ENCODE measurements at places on chromosomes 3 and 15.

GRCh38 chr3:53154881-53155285, 6.1 kb upstream of the PRKCD start:
- no peak for DNase-seq

- no peak for DNase-seq
Observed at GRCh38 chr3:76985645-76986044, 54.3 kb upstream of the ROBO2 start.

GRCh38 chr15:95610945-95611344, 719.6 kb upstream of the NR2F2 start:
- no peak for DNase-seq

DNA sequence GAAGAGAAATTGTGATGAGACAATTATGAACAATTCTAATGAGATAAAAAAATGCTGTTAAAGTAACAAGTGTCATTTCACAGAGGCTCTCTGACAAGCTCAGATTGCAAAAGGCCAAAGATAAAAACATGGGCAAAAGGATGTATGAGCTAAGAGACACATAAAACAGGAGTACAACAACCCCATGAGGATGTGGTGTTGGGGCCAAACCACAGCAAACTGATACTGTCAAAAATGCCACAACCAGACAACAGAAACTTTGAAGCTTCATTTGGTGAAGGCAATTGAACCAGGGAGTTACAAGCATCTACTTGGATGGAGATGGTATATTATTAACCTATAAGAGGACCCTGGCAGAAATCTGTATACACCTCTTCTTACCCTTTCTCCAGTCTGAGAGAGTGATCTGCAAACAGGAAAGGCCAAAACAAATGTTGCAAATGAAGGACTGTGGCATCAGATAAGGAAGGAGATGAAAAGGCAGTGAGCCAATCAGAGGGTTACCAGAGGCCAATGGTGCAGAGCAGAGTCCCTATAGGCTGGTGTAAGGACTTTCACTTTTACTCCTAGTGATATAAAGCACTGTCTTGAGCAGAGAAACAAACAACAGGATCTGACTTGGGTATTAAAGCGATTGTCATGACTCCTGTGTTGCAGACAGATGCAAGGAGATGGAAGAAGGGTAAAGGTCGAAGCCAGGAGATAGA, 659.0 kb downstream of the NTRK3 start:
- no peak for DNase-seq

- no peak for DNase-seq
Observed at GRCh38 chr15:74954515-74954914, 2.1 kb downstream of the RPP25 start.

- DNase-seq: no peak
Observed at GRCh38 chr3:30986551-30986950, 92.1 kb upstream of the GADL1 start.

GRCh38 chr3:112460519-112461195, 38.6 kb downstream of the BTLA start:
- no peak for DNase-seq

DNA sequence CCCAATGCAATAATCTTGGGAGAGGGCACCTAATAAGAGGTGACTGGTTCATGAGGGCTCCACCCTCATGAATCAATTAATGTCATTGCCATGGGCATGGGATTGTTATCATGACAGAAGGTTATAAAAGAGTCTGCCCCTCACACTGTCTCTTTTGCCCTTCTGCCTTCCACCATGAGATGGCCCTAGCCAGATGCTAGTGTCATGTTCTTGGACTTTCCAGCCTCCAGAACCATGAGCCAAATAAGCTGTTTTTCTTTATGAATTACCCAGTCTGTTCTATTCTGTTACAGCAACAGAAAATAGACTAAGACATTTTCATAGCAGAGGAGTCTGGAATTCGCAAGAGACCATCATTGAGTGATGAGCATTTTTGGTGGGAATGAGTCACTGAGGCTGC, 16.0 kb upstream of the RAD18 start:
- no peak for DNase-seq

DNA sequence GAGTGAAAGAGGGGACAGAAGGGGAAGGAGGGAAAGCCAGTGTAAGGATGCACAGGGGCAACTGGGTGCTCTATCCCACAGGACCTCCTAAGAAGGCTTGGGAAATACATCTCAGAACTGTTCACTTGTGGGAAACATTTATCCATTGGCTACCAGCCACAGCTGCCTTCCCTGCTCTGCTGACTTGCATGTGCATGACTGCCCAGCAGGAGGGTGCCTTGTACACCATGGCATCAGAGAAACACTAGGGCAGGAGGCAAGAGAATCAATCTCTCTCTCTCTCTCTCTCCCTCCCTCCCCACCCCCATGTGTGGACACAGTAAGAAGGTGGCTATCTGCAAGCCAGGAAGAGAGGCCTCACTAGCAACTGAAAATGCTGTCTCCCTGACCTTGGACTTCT, 62.9 kb upstream of the ZBTB38 start:
- DNase-seq: no peak

- DNase-seq: no peak
Observed at GRCh38 chr3:100075851-100076730, 38.2 kb downstream of the FILIP1L start.

GRCh38 chr15:80026754-80027153, 32.7 kb upstream of the ZFAND6 start:
- DNase-seq: no peak

DNA sequence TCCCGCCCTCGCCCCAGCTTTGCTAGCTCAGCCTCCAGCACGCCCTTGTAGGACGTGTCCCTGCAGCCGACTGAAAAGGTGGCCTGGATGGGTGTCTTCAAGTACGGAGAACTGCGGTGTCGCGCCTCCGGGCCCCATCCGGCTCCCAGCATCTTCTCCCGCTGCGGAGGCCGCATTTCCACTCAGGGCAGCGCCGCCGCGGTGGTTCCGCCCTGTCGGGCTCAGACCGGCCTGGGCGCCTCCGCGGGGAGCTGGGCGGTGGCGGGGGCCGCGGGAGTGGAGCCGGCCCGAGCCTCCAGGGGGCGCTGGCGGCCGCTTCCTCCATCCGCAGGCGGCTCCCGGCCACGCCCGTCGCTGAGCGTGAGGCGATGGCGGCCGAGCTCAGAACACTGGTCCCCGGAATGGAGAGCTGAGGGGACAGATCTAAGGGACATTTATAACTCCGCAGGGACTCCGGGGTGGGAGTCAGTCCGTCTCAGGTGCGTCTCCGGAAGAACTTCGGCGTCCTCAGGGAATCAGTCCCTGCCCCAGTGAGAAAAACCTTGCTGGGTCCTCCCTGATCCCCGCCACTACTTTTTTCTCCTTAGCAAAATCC, 13.6 kb upstream of the SMCO1 start:
- DNase-seq: peak; percentile 90

GRCh38 chr3:86949850-86950249, 41.1 kb downstream of the VGLL3 start:
- no peak for DNase-seq

GRCh38 chr3:65619451-65619881, 419.3 kb downstream of the MAGI1 start:
- DNase-seq: no peak

DNA sequence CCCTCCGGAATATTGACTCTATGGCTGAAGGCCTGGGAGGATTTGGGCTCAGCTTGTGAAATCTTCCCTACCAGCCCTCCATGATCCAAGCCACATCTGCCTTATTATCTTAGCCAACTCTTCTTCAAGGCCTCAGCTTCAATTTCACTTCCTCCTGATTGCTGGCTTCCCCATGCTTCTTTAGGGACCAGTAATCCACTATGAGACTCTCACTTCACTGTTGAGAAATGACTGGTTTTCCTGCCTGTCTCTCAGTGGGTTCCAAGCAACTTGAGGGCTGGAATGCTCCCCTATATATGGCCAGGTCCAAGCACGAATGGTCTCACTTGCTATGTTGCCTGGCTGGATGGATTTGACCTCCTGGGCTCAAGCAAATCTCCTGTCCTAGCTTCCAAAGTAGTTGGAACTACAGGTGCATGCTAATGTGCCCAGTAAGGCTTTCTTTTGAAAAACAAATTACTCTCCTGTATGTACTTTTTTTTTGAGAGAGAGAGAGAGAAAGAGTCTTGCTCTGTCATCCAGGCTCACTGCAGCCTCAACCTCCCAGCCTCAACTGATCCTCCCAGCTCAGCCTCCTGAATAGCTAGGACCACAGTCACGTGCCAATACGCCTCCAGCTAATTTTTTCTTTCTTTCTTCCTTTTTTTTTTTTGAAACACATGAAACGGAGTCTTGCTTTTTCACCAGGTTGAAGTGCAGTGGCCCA, 7.9 kb upstream of the PIK3CB start:
- DNase-seq: no peak

DNA sequence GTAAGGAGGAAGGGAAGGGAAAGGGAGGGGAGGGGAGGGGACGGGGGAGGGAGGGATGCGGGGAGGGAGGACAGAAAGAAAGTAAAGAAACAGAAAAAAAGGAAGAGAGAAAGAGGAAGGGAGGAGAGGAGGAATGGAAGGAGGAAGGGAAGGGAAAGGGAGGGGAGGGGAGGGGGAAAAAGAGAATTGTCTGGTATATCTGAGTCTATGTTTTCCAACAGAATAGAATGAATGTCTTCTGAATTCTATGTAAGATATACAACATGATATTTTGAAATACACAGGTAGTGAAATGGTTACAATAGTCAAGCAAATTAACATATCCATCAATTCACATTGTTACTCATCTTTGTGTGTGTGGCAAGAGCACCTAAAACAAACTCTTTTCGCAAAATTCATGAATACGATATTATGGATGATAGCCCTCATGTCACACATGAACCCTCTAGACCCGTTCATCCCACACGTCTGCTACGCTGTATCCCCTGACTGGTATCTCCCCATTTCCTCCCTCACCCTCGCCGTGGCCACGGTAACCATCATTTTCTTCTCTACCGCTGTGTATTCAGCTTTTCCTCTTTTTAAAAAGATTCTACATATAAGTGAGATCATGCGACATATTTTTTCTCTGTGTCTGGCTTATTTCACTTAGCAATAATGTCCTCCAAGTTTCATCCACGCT, 168.9 kb downstream of the XXYLT1 start:
- DNase-seq: no peak

DNA sequence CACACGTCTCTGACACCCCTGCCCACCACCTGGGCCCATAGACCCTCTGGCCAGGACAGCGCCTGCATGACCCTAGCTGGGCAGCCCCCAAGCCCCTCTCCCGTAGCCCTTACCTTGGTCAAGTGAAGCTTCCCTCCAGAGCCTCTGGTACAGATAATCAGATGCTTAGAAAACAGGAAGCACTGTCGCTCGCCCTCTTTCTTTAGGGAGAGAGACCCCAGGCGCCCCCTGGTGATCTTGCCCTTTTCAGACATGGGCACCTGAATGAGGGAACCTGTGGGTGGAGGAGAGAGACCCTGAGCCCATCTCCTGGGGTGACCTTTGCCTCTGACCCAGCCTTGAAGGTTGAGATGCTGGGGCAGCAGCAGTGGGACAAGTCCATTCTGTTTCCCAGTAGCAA, 65.4 kb downstream of the RASGRF1 start:
- DNase-seq: no peak

GRCh38 chr3:61451841-61452240, 109.5 kb upstream of the PTPRG start:
- no peak for DNase-seq

- peak; percentile 2 for DNase-seq
Observed at GRCh38 chr15:20352241-20353200, 189.1 kb downstream of the GOLGA6L6 start.

DNA sequence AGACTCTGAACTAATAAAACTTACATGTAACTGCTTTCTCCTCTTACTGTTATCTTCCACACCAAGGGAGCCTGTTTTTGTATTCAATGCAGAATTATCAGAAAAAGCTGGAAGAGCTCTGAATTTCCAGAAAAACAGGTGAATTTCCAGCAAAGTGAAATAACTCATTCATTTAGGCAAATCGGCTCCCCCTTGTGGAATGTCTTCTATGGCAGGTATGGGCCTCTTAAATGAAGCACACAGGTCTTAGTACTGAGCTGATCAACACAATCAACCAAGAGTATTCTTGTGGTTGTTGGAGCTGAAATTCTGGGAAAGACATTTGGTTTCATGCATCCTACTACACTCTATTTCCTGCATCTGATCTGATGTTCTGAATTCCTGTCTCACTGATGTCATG, 31.0 kb upstream of the PTPRG start:
- no peak for DNase-seq

GRCh38 chr3:136196064-136196400, at the start of gene MSL2:
TSS of gene MSL2 (minus strand) at chr3:136196335. CDS start at chr3:136195113, 1,222 bp downstream.
- no peak for DNase-seq

- DNase-seq: no peak
Observed at GRCh38 chr3:179107617-179108016, 36.0 kb upstream of the ZMAT3 start.

- DNase-seq: no peak
Observed at GRCh38 chr15:89704411-89704810, 13.8 kb downstream of the WDR93 start.

- DNase-seq: no peak
Observed at GRCh38 chr3:117788061-117788460, 1078.5 kb downstream of the TUSC7 start.

DNA sequence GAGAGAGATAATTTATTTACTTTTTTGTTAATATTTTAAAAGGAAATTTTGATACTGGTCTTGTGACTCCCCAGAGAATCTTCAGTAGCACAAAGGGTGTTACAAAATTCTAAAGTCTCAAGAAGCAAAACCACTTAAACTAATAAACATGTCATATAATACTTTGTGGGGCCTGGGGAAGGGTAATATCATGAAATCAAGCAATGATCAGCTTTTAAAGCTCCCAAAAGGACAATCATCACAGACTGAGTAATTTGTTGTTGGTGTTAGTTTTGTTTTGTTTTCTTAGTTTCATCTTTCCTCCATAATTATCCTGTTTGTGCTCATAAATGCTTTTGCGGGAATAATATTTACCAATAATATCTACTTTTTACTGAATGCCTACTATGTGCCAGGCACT, 55.0 kb downstream of the TMEM212 start:
- DNase-seq: no peak

GRCh38 chr15:59918994-59919951, 84.8 kb upstream of the FOXB1 start:
- DNase-seq: peak; percentile 36

GRCh38 chr3:183449391-183449790, 21.0 kb upstream of the MCF2L2 start:
- no peak for DNase-seq

GRCh38 chr3:126749931-126750755, 46.1 kb downstream of the CHCHD6 start:
- DNase-seq: no peak

- DNase-seq: no peak
Observed at GRCh38 chr3:8854656-8855055, 85.2 kb upstream of the OXTR start.

DNA sequence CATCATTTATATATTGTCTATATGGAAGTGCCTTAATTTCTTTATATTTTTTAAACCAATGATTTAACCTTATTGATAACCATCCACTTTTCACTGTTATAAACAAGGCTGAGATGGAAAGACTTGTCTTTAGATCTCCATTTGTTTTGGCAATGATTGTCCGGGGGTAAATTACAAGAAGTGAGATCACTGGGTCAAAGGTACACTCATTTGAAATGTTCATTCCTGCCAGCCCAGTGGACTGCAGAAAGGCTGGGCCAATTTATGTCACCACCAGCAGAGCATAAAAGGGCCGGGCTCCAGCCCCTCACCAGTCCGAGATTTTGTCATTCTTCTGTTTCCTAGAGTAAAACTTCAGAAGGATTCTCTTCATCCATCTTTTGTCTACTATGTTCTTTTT, 93.6 kb upstream of the NEO1 start:
- no peak for DNase-seq
